GOT3 (cell line): ENCODE measurements at places on chromosomes 1 and 21.

DNA sequence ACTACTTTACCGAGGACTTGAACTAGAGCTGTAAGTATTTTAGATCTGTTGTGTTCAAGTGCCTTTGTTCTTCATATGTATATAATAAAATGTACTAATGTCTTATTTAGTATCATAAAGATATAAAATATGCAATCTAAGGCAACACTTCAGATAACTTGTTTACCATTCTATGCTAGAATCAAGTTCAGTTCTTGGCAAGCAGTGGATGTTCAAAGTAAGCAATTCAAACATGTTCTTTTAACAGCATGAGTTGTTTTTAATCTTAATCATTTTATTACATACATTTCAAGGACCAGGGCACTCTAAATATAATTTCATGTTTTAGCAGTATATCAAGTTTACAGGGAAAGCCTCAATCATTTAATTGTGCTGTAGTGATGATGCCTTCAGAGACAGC, 47.0 kb downstream of the ZC3H11B start:
- DNase-seq = no peak

DNA sequence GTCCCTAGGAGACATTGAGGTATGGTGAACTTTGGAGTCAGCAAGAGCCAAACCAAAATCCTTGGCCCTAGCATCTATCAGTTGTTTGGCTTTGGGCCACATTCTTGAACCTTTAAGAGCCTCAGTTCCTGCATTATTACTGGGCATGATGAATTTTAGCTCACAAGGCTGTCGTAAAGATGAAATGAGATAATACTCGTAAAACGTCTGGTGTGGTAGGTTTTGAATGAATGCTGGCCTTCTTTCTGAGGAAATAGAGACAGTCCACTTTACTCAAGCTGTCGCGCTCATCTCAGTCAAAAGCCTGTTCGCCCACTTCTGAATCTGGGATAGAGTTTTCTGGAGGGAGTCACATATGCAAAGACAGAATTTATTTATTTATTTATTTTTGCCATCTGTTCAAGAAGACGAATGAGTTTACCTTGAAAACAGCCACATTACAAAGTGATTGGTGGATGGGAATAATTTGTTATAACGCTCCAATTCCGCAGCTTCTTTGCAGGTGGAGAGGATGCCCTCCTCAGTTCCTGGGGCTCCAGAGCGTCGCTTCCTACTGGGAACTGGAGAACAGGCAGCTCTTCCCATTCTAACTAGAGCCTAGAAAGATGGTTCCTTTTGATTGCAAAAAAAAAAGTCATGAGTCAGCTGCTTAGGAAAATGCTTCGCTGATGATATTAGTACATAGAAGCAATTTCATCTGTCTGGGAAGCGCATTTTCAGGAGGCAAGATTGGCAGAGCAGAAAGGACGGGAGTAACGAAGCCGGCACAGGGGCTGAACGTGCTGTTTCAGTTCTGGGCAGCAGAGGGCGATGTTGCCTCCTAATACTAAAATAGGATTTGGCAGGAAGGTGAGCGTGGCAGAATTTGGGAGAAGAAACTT, 49.9 kb upstream of the CYP2J2 start:
- DNase-seq = peak; percentile 15

DNA sequence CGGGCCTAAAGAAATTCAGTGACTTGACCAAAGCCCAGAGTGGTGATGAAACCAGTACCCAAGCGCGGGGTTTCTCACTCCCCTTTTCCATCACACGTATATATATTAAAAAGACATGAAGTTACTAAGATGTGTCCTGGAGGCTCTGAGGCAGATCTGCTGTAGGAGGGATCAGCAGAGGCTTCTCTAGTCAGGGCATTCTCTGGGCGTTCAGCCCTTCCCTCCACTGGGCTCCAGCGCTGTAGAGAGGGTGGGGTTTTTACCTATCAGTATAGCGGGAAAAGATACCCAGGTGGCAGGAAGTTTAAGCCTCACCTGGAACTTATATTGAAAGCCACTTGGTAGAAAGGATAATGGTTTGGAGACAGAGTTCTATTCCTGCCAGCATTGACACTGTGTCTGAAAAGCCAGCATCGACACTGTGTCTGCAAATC, 862 bp upstream of the PLEKHO1 start:
- no peak for DNase-seq

DNA sequence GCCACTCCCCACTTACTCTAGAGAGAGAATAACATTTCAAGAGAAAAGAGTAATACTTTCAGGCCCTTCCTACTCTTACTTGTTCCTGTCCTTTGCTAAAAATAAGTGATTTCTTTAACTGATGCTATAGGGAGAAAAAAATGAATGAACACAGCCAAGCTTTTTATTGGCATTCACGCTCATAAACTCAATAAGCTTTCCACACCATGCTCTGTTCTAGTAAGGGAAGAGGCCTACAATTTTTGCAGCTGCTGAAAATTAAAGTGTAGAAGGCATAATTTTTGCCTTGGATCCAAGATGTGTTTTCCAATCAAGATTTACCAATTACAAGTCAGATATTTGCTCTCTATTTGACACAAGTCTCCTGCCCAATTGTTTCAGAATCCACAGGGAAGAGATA, 188.1 kb upstream of the RGS18 start:
- no peak for DNase-seq

GRCh38 chr1:59565611-59566410, 248.9 kb upstream of the HOOK1 start:
- no peak for DNase-seq

DNA sequence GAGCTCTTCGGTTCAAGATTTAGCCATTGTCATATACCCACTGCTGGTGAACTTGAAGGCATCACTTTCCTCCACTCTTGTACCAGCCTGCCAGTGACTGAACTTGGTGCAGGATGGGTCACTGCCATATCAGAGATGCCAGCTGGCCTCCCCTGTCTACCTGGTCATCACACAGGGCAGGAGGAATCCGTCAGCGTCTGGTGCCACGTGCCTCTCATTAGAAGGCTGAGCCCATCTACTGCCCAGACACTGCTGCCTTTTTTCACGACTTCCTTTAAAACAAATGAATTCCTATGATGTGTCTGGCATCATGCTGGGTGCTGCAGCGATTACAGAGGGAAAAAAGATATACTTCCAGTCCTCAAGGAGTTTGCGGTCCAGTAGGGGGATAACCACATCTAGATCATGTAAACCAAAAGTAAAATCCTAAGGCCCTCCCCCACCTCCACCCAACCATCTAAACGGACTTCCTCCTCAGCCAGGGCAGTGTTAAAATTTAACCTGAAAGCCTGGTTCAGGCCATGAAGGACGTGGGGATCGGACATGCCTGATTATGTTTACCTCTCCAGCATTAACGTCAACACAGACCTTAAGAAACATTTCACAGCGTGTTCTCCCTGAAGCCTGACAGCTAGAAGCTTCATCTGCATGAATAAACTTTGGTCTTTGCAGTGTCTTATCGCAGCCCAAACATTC, 29.2 kb upstream of the PDE9A start:
- DNase-seq = no peak
